ENCODE measurements at places on chromosomes 5 and 9.

GRCh38 chr9:6904371-6904770, 146.6 kb downstream of the KDM4C start:
- DNase-seq = no peak

DNA sequence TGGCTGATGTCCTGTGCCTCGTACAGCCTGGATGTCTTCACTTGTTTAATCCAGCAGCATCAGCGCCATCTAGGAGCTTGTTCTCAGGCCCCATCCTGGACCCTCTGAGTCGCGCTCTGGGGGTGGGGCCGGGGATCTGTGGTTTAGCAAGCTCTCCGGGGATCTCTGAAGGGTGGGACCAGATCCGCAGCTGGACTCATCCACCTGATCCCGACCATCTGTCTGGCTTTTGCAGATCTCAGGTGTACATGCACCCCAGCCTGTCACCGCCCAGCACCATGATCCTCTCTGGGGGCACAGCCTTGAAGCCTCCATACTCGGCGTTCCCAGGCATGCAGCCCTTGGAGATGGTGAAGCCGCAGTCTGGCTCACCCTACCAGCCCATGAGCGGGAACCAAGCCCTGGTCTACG, 15.1 kb upstream of the POMT1 start:
- DNase-seq = no peak

- DNase-seq = no peak
These were observed 23.9 kb downstream of the RNF130 start for GRCh38 chr5:180047667-180048066.

DNA sequence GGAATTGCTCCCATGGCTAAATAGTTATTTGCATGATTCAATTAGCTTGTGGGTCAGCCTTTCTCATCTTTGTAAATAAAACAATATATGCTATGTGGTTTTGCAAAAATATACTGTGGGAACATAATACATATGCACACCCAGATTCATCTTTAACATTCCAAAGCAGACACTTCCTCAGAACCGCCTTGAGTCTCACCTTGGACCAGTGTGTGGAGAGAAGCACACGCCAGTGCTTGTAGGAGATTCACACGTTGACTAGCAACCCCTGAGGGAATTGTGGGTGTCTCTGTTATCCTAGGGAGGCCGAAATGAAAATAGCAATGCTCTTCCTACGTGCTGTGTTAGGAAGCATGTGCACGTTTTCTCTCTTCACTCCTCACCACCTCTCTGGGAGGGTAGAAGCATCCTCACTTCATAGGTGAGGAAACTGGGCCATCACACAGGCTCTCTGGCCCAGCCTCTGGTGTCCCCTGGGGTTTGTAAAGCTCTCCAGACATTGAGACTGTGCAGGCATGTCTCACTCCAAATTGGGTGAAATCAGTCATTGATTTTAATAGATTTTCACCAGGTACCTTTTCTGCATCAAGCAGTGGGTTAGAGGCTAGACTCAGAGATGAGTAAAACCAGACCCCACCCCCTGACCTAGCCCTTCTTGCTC, 221.7 kb downstream of the PBX3 start:
- no peak for DNase-seq

GRCh38 chr5:2538169-2538568, 213.3 kb downstream of the IRX2 start:
- no peak for DNase-seq

- DNase-seq = no peak
These were observed 84.0 kb downstream of the RGS3 start for GRCh38 chr9:113547501-113547900.

- DNase-seq = no peak
These were observed 57.8 kb downstream of the TENT4A start for GRCh38 chr5:6770826-6771607.

DNA sequence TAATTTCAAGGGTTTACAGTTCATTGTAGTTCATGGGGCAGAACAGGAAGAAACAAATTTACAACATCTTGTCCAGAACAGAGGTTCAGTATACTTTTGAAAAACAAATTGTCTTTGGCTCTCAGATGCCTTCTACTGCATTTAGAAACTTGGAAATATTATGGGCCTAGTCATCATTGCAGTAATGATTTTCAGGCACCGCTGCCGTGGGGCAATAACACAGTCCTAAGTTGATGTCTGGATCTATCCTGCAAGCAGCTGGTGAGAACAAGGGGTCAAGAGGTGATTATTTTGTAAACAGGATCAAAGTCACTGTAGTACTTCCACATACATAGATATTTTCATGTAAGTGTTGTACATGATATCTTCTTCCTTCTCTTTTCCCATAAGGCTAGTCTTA, 82.5 kb upstream of the CAST start:
- no peak for DNase-seq

DNA sequence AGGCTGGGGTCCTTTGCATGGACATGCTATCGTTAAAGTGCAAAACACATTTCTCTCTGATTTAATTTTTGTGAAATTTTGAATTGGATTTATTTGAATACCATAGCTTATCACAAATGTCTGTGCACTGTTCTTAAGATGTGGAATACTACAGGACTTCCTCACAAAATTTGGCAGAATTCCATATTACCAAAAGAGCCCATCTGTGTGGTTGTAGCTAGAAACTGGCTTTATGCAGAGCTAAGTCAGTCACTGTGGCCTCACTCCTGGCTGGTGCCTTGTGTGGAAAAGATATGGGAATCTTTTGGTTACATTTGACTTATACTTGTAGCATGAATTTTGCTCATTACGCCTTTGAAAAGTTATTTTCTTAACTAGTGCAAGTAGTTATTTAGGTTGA, 35.5 kb downstream of the ACO1 start:
- DNase-seq = no peak

GRCh38 chr5:68230285-68230684, 14.7 kb downstream of the PIK3R1 start:
- DNase-seq = no peak

DNA sequence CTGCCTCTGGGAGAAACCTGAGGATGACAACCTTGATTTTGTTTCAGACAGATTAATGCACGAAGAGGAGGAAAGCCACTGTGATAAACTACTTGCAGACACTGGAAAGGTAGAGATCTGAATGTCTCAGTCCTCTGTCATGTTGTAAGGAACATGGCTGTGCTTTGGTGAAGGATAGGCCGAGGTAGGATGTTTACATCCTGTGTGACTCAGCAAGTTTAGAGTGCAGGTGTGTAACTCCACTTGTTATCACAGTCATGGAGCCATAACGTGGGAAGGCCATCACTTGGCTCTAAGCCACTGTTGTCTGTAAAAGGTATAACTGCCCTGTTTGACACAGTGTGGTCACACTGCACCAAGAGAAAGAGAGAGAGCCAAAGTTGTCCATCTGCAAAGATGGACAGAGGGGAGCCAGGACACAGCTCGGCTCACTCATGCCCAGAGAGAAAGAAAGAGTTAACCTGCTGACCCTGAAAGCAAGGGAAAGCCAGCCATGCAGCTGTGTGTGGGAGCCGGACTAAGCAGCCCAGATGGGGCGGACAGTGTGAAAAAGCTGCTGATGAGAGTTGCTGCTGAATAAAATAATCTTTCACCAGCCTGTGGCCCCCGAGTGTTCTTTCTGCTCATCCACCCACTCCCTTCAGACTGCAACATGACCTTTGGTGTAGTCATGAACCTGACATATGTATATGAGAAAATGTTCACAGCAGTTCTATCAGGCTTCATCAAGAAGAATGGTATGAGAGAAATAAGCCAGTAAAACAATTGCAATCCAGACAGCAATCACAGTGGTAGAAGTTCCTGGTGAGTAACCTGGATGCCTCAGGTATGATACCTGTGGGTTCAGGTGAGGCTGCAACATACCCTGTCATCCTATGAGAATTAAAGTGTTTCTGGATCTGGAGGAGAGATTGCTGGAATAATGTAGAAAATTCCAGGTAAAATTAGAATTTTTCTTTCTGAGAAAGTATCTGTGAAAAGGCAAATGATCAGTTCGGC, 115.9 kb downstream of the TARS1 start:
- no peak for DNase-seq

DNA sequence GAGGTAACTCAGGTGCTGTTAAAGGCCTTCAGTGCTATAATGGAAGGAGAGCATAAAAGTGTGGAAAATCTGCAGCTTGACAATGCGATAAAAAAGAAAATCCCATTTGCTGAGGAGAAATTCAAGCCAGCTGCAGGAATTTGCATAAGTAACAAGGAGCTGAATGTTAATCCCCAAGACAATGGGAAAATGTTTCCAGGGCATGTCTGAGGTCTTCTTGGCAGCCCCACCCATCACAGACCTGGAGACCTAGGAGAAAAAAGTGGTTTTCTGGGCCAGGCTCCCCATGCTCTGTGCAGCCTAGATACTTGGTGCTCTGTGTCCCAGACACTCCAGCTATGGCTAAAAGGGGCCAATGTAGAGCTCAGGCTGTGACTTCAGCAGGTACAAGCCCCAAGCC, 1159.6 kb downstream of the CDH18 start:
- DNase-seq = no peak

GRCh38 chr9:21681641-21682040, 120.8 kb upstream of the MTAP start:
- no peak for DNase-seq

DNA sequence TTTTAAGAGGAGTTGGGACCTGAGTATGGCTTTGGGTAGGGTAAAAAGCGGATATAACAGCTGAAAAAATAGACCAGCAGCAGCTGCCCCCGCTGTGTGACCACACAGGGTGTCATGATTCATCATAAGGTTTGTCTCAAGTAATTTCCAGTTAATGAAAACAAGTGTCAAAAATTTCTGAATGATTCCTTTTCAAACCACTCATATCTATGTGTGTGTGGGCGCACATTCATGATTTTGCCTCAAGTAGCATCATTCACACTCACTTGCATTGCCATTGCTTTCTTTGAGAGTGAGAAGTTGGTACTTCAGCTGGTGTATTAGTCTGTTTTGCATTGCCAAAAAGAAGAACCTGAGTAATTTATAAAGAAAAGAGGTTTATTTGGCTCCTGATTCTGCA, 12.1 kb upstream of the TNFAIP8 start:
- peak; percentile 66 for DNase-seq

DNA sequence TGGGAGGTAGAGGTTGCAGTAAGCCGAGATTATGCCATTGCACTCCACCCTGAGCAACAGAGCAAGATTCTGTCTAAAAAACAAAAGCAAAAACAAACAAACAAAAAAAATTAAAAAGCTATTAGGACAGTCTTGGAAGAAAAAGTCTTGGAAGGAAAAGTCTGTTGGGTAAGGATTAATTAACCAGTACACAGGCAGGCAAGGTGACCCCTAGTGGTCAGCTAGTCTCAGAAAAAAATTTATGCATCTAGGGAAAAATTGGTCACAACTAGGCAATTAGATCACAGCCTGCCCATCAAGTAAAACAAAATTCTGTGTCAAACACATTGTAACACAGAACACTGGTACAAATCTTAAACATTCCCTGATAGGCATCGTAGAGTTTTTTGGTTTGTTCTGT, 6.7 kb upstream of the ANKRD18B start:
- peak; percentile 53 for DNase-seq

DNA sequence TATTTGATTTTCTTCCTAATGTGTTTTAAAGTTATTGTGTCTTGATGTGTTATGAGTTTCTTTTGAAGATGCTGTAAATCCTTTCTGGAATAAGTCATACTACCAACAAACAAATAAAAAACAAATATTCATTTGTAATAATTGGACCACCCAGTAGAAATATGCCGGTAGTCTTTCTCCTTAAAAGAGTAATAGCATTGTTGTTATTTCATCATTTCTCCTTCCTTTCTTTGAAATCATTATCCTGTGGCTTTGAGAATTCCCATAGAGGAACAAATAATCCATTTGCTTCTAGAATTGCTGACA, 169.4 kb downstream of the NNT start:
- DNase-seq = no peak

DNA sequence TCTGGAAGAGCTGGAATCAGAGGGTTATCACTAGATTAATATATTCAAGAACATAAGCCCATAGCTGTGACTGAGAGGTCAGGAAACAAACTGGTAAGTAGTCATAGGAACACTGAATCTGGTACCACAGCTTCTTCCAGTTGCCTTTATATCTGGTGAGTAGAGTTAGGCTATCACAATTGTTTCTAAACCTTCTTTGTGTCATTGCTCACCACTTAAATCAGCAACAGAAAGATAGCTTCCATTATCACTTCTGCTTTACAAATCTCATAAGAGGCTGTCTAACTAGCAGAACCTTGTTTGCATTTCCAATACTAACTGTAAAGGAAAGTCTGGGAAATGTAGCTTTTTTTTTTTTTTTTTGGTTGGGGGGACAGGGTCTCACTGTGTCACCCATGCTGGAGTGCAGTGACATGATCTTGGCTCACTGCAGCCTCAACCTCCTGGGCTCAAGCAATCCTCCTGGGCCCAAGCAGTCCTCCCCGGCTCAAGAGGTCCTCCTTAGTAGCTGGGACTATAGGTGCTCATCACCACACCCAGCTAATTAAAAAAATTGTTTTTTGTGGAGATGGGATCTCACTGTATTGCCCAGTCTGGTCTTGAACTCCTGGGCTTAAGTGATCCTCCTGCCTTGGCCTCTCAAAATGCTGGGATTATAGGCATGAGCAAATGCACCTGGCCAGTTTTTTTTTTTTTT, 22.0 kb downstream of the CDC42SE2 start:
- peak; percentile 66 for DNase-seq

DNA sequence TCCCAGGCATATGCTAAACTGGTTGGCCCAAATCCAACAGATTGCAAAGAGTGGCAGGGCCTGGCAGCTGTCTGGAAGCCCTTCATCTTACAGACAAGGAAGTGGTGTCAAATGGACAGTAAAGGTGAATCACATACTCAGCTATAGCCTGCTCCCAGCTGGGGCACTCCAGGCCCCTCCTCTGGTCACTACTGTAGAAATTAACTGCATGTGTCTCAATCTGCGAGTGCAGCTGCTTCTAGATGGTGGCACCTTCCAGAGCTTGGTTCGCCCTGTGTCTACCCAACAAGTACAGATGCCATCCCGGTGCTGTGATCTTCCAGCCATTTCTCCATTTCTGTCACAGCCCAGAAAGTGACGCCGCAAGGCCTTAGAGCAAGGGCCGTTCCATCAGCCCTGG, 50.2 kb downstream of the OTULIN start:
- peak; percentile 14 for DNase-seq

- DNase-seq = no peak
These were observed 105.9 kb downstream of the RASGRF2 start for GRCh38 chr5:81066102-81066501.

DNA sequence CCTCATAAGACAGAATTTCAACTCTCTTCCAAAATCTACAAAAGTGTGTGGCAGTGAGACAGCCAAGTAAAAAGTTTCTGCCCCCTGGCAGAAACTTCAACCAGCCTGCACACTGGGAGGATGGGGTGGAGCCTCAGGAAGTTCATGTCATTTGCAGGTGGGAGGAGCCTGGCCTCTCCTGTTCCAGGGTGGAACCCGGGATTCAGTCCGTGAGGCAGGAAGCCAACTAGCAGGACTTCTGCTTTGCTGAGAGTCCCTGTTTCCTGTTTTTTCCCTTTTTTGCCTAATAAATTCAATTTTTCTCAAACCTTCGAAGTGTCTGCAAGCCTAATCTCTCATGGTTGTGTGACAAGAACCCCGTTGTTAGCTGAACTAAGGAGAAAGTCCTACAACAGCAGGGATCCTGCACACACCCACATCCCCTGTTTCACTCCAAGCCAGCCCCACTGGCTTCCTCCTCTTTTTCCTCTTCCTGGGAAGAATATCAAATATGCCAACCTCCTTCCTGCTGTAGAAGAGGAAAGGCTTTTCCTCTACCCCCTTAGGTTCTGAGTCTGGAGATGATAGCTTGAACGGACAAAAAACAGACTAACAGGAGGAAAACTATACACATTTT, 69.3 kb downstream of the ALDH7A1 start:
- DNase-seq = no peak
